SJSA1 (cell line): ENCODE measurements at places on chromosomes 3 and 15. TPM values are rescaled to one million over a fixed set of nuclear protein-coding genes. Genes with fewer than 3 reads are reported as not detected.

GOLGA8S gene
- total RNA-seq, result 0.05 TPM in 1 of 2 replicates, not detected in the other

TIMP4 gene
- 0.08 TPM in 1 of 2 replicates, not detected in the other for total RNA-seq

MLH1 gene
- 43.1 and 98.5 TPM in 2 replicates for total RNA-seq

GRCh38 chr3:54578417-54578816, 349.4 kb downstream of the LRTM1 start:
- no peaks in the 10 kb centered on the region for H3K36me3 ChIP-seq
- no peaks in the 10 kb centered on the region for H3K27me3 ChIP-seq
- H3K27ac ChIP-seq, result no peak overlapping the region
- H3K4me3 ChIP-seq, result no peak overlapping the region
- no peaks in the 10 kb centered on the region for H3K4me1 ChIP-seq

- no peaks in the 10 kb centered on the region for H3K36me3 ChIP-seq
- 0 out of 2 replicates have a peak, but pooled peaks cover 3% of the 10 kb centered on the region for H3K4me1 ChIP-seq
- no peaks in the 10 kb centered on the region for H3K27me3 ChIP-seq
- H3K27ac ChIP-seq, result no peak overlapping the region
Measured at GRCh38 chr15:89770041-89770440, 6.1 kb upstream of the MESP2 start.

GRCh38 chr3:158712443-158712842, 19.8 kb downstream of the RARRES1 start:
- peaks cover 62% of the 10 kb centered on the region for H3K4me1 ChIP-seq
- peak overlapping the region; percentile 44 for H3K27ac ChIP-seq
- H3K36me3 ChIP-seq, result peaks cover 34% of the 10 kb centered on the region

- no peak overlapping the region for H3K27ac ChIP-seq
- peaks cover 12% of the 10 kb centered on the region for H3K4me1 ChIP-seq
- DNase-seq, result no peak
Measured at GRCh38 chr3:23035927-23036640, 167.0 kb upstream of the UBE2E2 start.

GRCh38 chr15:99435113-99435695, 130.6 kb upstream of the MEF2A start:
- H3K4me3 ChIP-seq, result no peak overlapping the region
- H3K27ac ChIP-seq, result no peak overlapping the region
- H3K36me3 ChIP-seq, result no peaks in the 10 kb centered on the region
- 0 out of 2 replicates have a peak, but pooled peaks cover 3% of the 10 kb centered on the region for H3K4me1 ChIP-seq
- no peak for DNase-seq
- no peaks in the 10 kb centered on the region for H3K27me3 ChIP-seq

- H3K4me1 ChIP-seq, result peaks cover 24% of the 10 kb centered on the region
- no peaks in the 10 kb centered on the region for H3K27me3 ChIP-seq
- no peak overlapping the region for H3K4me3 ChIP-seq
- peak; percentile 66 for DNase-seq
- no peak overlapping the region for H3K27ac ChIP-seq
- H3K36me3 ChIP-seq, result no peaks in the 10 kb centered on the region
Measured at GRCh38 chr3:139764936-139765335, 87.2 kb upstream of the NMNAT3 start.

- no peak overlapping the region for H3K27ac ChIP-seq
- peaks cover 93% of the 10 kb centered on the region for H3K36me3 ChIP-seq
- no peak overlapping the region for H3K4me3 ChIP-seq
Measured at GRCh38 chr3:14482271-14482721, 57.8 kb downstream of the GRIP2 start.

DNA sequence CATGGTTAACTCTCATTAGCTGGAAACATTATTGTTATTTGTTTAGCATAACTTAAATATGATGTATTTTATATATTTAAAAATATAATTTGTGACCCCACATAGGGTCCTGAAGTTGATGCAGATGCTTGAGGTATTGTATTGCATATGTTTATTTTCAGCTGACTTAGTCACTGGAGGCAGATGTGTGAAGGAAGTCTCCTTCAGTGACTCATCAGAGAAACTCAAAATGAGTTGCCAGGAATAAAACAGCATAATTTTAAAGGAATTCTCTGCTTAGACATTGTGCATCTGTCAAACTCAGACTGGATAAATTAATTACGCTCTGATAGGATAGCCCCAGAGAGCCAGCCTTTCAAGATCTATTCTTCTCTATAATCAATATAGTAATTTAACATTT, 7.9 kb upstream of the OR4F6 start:
- H3K4me1 ChIP-seq, result peaks cover 37% of the 10 kb centered on the region
- H3K4me3 ChIP-seq, result no peak overlapping the region
- H3K27ac ChIP-seq, result peak overlapping the region; percentile 73
- no peak for DNase-seq
- H3K36me3 ChIP-seq, result no peaks in the 10 kb centered on the region

DNA sequence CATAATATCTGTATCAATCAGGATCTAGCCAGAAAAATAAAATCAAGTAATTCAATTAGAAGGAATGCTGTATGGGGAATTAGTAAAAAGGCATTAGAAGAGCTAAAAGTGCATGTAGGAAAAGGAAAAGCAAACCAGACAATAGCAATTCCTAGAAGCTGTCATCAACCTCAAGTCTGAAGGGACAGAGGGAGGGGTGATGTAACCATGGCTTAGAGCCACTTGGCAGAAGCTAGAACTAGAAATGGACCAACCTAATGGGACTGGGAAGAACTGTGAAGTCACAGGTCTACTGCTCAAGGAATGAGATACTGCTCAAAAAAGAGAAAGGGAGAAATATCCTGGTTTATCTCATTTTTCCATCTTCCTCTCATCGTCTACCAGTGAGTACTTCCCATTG, 590.7 kb upstream of the SGO1 start:
- DNase-seq, result no peak
- H3K27ac ChIP-seq, result no peak overlapping the region
- H3K4me1 ChIP-seq, result no peaks in the 10 kb centered on the region
- H3K36me3 ChIP-seq, result no peaks in the 10 kb centered on the region

GRCh38 chr3:114659109-114660061, 365.6 kb downstream of the TIGIT start:
- no peaks in the 10 kb centered on the region for H3K36me3 ChIP-seq
- H3K4me3 ChIP-seq, result no peak overlapping the region
- H3K27me3 ChIP-seq, result no peaks in the 10 kb centered on the region
- DNase-seq, result no peak
- H3K4me1 ChIP-seq, result peaks cover 3% of the 10 kb centered on the region; the same call in 1 of the 2 replicates
- no peak overlapping the region for H3K27ac ChIP-seq

- H3K4me3 ChIP-seq, result no peak overlapping the region
- H3K36me3 ChIP-seq, result no peaks in the 10 kb centered on the region
- H3K27ac ChIP-seq, result no peak overlapping the region
- H3K4me1 ChIP-seq, result no peaks in the 10 kb centered on the region
- no peak for DNase-seq
Measured at GRCh38 chr3:18789734-18790133, 358.6 kb upstream of the KCNH8 start.

DNA sequence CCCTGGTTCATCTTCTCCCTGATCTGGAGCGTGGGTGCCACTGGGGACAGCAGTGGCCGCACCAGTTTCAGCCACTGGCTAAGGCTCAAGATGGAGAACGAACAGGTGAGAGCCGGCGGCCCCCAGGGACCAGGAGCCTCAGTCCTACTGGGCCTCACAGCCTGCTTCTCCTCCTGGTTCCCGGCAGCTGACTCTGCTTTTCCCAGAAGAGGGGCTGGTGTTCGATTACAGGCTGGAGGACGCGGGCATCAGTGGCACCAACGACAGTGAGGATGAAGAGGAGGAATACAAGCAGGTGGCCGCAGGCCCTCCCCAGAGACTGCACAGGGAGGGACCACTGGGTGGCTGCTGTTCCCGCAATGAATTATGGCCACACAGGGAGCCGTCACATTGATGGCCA, 54.4 kb downstream of the DNAH1 start:
- H3K27me3 ChIP-seq, result no peaks in the 10 kb centered on the region
- no peak overlapping the region for H3K27ac ChIP-seq
- no peak overlapping the region for H3K4me3 ChIP-seq
- no peak for DNase-seq

DNA sequence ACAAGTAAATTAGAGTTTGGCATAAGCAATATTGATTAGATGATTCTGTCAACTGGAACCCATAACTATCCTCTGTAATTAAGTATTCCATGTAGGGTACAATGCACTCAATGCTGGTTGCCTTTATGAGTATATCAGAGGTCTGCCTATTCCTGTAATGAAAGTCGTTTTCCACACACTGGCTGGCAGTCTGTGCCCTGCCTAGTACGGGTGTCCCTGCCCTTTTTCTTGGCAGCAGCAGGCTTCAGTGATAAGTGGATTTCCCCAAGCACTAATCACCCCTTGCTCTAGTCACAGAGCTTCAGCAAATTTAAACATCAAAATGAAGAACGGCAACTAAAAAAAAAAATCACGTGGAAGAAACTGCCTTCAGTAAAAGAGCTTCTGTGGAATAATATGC, 294.8 kb upstream of the STT3B start:
- no peak overlapping the region for H3K27ac ChIP-seq
- no peak for DNase-seq
- no peaks in the 10 kb centered on the region for H3K4me1 ChIP-seq
- no peaks in the 10 kb centered on the region for H3K36me3 ChIP-seq
- no peak overlapping the region for H3K4me3 ChIP-seq

DNA sequence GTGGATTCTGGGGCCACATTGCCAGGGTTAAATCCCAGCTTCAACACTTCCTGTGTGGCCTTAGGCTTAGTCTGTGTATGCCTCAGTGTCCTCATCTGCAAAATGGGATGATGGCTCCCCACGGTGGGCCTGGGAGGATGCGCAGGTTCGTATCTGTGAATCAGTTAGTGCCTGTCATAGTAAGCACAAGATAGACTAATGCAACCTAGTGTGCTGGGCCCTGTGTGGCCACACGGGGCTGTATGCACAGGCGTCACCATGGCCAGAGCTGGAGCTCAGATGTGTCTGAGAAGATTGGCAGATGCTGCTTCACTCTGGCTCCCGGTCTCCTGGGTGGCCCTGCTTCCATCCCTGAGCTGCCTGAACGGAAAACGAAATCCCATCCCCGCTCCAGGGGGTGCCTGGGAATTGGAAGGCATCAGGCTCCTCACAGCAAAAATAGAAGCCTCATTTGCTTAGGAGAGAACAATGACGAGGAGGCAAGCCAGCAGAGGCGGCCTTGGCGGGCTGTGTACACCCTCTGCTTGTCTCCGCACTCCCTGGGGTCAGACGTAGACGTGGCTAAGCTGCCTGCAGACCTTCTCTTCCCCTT, 103.6 kb downstream of the APBA2 start:
- H3K4me3 ChIP-seq, result no peak overlapping the region
- H3K36me3 ChIP-seq, result no peaks in the 10 kb centered on the region
- H3K4me1 ChIP-seq, result peaks cover 30% of the 10 kb centered on the region
- peak; percentile 71 for DNase-seq
